Activated T-cell treated with anti-CD3 and anti-CD28 coated beads, Interleukin-2, amount 50 U/mL, for 72 hours (primary cell): ENCODE measurements at places on chromosomes 11 and 22. TPM values are rescaled to one million over a fixed set of nuclear protein-coding genes. Genes with fewer than 3 reads are reported as not detected.

DNA sequence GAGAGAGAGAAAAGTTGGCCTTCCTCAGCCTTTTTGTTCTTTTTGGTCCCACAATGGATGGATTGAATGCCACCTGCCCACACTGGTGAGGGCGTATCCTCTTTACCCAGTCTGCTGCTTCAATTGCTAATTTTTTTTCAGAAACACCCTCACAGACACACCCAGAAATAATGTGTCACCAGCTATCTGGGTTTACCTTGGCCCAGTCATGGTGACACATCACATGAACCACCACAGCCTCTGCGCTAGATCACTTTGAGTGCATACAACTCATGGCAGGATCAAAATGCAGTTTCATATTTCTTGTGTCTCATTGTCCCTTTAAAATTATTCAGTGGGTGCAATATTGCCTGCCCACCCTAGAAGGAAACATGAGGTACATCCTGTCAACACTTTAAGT lies 63.3 kb downstream of the ADAMTS15 start:
- peaks cover 10% of the 10 kb centered on the region for H3K27me3 ChIP-seq
- DNase-seq = no peak
- no peak overlapping the region for H3K27ac ChIP-seq
- peaks cover 5% of the 10 kb centered on the region for H3K36me3 ChIP-seq
- H3K4me3 ChIP-seq = no peak overlapping the region

DNA sequence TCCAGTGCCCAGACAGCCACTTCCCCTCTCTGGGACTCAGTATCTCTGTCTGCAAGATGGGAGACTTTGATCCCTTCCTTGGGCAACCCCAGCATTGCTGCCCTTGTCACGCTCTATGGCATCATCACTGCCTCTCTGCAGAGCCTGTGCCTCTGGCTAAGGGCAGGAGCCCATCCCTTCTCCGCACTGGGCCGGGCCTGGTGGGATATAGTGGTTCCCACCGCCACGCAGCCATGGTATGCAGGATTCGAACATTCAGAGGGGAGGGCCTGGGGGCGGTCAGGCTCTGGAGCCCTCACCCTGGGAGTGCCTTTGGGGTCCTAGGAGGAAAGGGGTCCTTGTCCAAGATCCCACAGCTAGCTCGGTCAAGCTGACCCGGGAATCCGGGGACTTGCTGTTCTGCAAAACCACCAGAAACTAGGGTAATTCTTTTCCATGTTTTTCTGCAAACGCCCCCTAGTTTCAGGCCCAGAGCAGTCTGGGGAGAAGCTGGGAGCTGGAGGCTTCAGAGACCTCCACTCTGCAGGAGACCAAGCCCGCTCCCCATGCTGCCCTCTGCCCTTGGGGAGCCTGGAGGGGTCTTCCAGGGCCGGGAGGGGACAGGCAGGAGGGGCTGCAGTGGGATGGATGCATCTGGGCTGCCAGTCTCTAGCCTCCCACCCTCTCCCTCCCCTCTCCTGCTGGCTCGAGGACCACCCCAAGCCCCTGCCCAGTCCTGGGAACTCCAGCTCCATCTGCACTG lies 24.4 kb upstream of the CBX7 start:
- no peak for DNase-seq
- H3K27me3 ChIP-seq = no peaks in the 10 kb centered on the region
- no peak overlapping the region for H3K4me3 ChIP-seq
- peaks cover 31% of the 10 kb centered on the region for H3K4me1 ChIP-seq

DNA sequence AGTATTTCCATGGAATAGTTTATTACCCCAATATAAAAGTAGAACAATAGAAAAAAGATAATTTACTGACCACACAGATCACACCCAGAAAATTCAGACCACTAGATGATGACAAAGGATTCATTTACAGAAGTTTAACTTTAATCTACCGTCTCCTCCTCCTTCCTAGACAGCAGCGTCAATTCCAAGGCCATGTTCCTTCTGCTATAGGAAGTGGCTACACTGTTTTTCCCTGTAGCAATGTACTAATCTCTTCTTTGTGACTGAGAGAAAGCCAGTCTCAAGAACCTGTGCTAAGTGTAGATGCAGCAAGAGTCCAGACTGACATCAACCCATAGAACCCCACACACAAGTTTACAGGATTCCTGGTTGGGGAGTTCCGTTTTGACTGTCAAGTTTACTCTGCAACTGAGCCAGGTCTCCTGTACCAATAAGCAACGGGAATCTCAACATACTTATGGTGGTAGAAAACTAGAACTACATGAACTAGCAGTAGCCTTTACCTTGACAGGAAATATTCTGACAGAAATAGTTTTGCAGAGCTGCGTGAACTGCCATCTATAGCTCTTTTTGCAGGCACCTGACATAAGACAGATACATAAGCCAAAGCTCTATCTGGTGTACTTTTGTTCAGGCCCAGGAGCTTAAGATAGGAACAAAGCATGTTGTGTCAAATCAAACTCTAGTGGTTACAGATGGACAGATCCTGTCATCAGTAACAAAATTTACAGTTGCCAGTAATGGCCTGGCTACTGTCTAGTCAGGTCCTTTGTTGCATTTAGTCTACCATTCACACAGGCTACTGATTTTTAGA lies 42.9 kb downstream of the MRTFA start:
- no peaks in the 10 kb centered on the region for H3K27me3 ChIP-seq
- H3K36me3 ChIP-seq = no peaks in the 10 kb centered on the region
- H3K4me3 ChIP-seq = peak overlapping the region; percentile 10
- H3K4me1 ChIP-seq = peaks cover 52% of the 10 kb centered on the region
- H3K27ac ChIP-seq = peak overlapping the region; percentile 15

DNA sequence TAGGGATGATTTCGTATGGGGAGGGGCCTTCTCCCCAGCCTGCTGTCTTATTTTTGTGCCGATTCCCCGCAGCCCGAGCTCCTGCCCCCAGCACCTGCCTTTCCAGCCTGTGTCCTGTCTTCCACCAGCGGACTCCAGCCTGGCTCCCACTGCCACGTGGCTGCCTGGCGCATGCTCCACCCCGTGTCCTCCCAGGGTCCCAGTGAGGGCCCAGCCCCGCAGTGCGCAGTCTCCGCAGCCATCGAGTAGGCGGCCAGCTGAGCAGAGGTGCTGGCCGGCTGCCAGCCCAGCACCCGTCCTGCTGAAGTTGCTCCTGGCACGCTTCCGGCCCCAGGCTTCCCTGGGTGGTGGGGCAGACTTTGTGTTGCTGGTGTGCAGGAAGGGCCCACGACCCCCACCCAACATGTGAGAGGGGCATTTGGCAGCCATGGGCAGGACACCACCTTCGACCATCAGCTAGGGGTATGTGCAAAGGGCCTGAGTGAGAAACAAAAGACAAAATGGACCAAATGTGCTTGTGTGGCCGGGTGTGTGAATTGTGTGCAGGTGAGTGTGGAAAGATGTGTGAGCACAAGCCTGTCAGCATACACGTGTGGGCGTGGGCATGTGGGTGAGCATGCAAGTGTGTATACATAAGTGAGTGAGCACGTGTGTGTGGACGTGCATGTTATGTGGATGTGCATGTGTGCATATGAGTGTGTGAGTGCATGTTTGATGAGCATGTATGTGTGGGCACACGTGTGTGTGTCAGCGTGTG lies 55.9 kb downstream of the RTN4R start:
- H3K27ac ChIP-seq = no peak overlapping the region
- H3K4me3 ChIP-seq = no peak overlapping the region
- H3K36me3 ChIP-seq = no peaks in the 10 kb centered on the region
- no peak for DNase-seq
- H3K4me1 ChIP-seq = peaks cover 9% of the 10 kb centered on the region
- H3K27me3 ChIP-seq = no peaks in the 10 kb centered on the region

DNA sequence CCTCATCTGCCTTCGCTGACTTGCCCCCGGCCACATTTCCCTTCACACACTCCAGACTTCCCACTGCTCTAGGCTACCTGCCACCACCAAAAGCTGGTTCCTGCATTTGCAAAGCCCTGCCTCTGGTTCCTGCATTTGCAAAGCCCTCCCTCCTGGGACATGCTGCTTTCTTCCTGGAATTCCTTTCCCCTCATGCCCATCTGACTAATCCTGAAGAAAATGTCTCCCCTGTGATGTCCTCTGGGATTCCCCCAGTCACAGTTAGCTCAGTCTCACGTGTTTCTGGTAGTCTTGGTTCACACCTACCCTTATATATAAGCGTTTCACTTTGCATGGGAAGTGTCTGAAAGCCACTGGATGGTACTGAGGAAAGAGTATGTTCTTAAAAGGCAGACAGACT lies 206.9 kb downstream of the DBX1 start:
- H3K36me3 ChIP-seq = no peaks in the 10 kb centered on the region

DNA sequence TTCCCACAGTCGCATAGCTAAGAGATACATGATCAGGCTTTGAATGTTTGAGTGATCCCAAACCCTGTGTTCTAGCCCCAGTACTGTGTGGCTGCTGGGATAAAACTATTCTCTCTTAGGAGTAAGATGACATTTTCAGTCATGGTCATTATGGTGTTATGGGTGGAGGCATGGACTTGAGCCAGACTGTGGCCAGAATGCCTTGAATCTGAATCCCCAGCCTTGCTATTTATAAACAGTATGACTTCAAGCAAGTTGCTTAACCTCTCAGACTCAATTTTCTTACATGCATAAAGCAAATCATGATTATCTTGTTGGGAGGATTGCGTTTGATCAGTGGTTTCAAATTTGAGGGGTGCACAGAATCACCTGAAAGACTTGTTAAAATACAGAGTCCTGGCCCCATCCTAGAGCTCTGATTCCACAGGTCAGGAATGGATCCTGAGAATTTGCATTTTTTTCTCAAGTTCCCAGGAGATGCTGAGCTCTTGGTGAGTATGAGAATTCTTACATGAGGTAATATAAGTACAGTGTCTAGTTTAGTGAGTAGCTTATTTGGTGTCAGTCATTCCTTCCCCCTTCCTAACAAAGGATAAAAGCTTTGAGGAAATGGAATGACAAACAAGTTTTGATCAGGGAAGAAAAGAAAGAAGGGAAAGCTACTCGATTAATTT lies 571.7 kb downstream of the METTL15 start:
- no peak for DNase-seq
- no peaks in the 10 kb centered on the region for H3K4me1 ChIP-seq
- no peaks in the 10 kb centered on the region for H3K27me3 ChIP-seq
- no peak overlapping the region for H3K27ac ChIP-seq

The PHOX2A gene
- total RNA-seq = not detected

The ADM2 gene
- total RNA-seq = 25.5 TPM

DNA sequence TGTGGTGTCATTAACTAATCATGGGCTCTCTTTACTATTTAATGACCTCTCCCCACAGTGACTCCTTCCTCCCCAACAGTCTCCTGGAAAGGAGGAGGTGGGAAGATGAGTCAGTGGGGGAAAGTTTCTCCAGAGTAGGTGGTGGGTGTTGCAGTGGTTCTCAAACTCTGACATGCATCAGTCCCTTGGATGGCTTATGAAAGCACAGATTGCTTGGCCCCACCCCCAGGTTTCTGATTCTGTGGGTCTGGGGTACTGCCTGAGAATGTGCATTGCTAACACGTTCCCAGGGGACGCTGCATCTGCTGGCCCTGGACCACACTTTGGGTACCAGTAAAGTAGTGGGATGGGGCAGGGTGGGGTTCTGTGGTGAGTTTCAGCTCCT lies 9.8 kb downstream of the CD82 start:
- peaks cover under 1% of the 10 kb centered on the region for H3K36me3 ChIP-seq
- no peaks in the 10 kb centered on the region for H3K27me3 ChIP-seq
- DNase-seq = peak; percentile 67
- peak overlapping the region; percentile 99 for H3K27ac ChIP-seq
- peak overlapping the region; percentile 80 for H3K4me3 ChIP-seq

- H3K4me3 ChIP-seq = no peak overlapping the region
- H3K36me3 ChIP-seq = no peaks in the 10 kb centered on the region
- no peaks in the 10 kb centered on the region for H3K4me1 ChIP-seq
- no peak for DNase-seq
Observed at GRCh38 chr11:32884770-32885384, 7.7 kb upstream of the QSER1 start.

The NPAS4 gene
- not detected for total RNA-seq

The OR2D2 gene
- total RNA-seq = not detected

The KCTD14 gene
- total RNA-seq = not detected

The PARVG gene
- total RNA-seq = 74.9 TPM

DNA sequence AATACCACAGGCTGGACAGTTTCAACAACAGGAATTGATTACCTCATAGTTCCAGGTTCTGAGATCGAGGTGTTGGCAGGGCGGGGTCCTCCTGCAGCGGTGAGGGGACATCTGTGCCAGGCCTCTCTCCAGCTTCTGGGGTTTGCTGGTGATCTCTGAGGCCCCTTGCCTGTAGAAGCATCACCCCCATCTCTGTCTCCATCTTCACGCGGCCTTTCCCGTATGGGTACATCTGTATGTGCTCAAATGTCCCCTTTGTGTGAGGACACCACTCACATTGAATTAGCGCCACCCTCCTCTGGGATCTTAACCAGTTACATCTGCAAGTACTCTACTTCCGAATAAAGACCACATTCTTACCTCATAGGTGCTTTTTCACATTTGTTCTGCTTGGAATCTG lies 1029.9 kb downstream of the BRD1 start:
- H3K27me3 ChIP-seq = peaks cover 5% of the 10 kb centered on the region
- no peaks in the 10 kb centered on the region for H3K4me1 ChIP-seq
- no peak overlapping the region for H3K4me3 ChIP-seq
- H3K27ac ChIP-seq = no peak overlapping the region
- no peaks in the 10 kb centered on the region for H3K36me3 ChIP-seq

GRCh38 chr22:34798605-34799004 lies 267.4 kb upstream of the ISX start:
- no peak overlapping the region for H3K4me3 ChIP-seq
- no peaks in the 10 kb centered on the region for H3K4me1 ChIP-seq
- no peaks in the 10 kb centered on the region for H3K36me3 ChIP-seq
- no peaks in the 10 kb centered on the region for H3K27me3 ChIP-seq
- H3K27ac ChIP-seq = no peak overlapping the region

The APOC3 gene
- total RNA-seq = not detected

The EXPH5 gene
- 5.7 TPM for total RNA-seq

The TCN2 gene
- 1.3 TPM for total RNA-seq

- peaks cover 25% of the 10 kb centered on the region for H3K36me3 ChIP-seq
- DNase-seq = no peak
- peak overlapping the region; percentile 99 for H3K4me3 ChIP-seq
- H3K27ac ChIP-seq = peak overlapping the region; percentile 93
Observed at GRCh38 chr11:67120456-67120855, 1.4 kb downstream of the KDM2A start.
